ENCODE measurements at places on chromosomes 11 and 22.

- DNase-seq: no peak
These were observed 69.3 kb downstream of the PKNOX2 start for GRCh38 chr11:125233736-125234275.

DNA sequence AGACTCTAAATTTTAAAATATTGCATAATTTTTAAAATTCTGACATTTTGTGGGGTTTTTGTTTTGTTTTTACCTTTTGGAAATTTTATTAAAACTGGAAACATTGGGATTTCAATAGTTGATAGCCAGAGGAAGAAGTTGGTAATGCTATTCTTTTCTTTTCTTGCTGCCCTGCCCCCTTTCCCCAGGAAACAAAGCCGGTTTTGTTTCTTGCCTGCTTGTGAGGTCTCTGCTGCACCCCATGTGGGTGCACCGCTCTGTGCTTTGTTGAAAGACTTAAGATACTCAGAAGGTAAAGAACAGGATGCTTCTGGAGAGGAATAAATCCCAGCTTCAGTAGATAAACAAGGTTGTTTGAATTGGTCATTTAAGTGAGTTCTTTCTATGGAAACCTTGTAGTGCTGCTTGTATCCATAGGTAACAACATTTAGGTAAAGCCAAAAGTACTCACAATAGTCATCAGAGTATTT lies 87.5 kb downstream of the YAP1 start:
- no peak for DNase-seq

GRCh38 chr11:115276799-115277198 lies 227.4 kb downstream of the CADM1 start:
- no peak for DNase-seq

DNA sequence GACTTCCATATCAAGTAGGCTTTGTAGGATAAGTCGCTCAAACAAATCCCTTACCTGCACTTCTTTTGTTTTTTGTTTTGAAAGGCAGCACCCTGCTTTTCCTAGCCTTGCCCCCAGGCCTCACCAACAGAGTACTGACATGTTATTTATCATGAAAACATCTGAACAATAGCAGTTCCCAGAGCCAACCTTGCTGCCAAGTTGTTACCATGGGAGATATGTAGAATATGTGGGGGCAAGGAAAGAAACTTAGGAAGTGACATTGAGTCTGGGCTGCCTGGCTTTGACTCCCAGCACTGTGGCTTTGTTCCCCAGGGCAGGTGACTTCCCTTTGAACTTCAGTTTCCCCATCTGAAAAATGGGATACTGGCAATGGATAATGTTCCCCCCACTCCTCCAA lies 53.4 kb upstream of the CRYBB3 start:
- DNase-seq: no peak

GRCh38 chr11:48384670-48385069 lies 18.4 kb upstream of the OR4C5 start:
- no peak for DNase-seq

DNA sequence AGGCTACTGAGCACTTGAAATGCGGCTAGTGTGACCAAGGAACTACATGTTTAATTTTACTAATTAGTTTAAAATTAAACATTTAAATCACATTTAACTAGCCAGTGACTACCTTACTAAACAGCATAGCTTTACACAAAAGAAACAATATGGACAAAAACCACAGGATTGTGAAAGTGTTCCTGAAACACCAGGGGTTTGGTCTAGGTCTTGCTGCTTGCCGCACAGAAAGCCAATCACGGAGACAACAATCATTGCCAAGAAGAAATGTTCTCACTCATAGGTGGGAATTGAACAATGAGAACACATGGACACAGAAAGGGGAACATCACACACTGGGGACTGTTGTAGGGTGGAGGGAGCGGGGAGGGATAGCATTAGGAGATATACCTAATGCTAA lies 309.5 kb downstream of the C11orf87 start:
- no peak for DNase-seq

GRCh38 chr22:50219800-50220602 lies 19.2 kb downstream of the SELENOO start:
- no peak for DNase-seq

- DNase-seq: peak; percentile 58
These were observed 16.5 kb downstream of the C22orf42 start for GRCh38 chr22:32142600-32142999.

DNA sequence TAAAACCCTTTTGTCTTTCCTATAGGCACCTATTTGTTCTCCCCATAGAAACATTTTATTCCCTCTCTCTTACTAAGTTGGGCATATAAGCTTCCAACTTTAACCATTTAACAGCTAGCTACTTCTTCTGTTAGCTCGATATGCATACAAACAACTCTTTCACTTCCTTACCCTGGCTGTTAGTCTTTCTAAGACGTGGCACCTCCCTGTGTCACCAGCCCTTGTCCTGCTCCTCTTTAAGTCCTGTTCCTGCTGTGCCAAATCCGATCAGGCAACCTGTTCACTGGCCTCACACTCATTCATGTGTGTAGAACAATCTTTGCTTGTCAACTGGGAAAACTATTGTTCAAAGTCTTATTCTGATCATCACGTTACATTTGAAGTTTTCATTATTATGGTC lies 1376.1 kb upstream of the TENM4 start:
- DNase-seq: no peak

GRCh38 chr22:41535244-41535643 lies 9.0 kb downstream of the POLR3H start:
- no peak for DNase-seq

- no peak for DNase-seq
These were observed 556.3 kb upstream of the ANO5 start for GRCh38 chr11:21636561-21636960.

- DNase-seq: no peak
These were observed 543.3 kb upstream of the CHORDC1 start for GRCh38 chr11:90766121-90766520.

DNA sequence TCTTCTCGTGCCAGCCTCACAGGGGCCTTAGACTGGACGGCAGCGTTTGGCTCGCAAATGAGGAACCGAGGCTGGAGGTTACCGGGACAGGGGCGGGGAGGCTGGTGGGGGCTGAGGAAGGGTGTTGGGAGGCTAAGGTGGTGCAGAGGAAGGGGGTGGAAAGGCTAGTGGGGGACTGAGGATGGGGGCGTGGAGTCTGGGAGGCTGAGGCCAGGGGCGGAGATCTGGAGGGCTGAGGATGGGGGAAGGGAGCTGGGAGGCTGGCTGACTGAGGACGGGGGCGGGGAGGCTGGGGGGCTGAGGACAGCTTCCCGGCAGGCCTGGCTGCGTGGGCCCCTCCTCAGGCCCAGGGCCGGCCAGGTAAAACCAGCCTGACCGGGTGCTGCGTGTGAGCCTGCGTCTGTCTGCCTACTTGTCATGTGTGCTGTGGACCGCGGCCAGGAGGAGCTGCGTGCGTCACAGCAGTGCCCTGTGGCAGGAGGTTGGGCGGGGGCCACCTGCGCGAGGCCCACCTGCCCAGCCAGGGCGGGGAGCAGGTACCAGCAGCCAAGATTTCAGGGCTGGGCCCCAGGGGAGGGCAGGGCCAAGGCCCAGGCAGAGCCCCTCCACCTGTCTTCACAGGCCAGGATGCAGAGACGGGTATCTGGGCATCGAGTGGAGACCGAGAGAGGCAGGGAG lies 9.4 kb upstream of the PIM3 start:
- DNase-seq: no peak

GRCh38 chr11:120280600-120281051 lies 40.7 kb downstream of the POU2F3 start:
- no peak for DNase-seq

GRCh38 chr11:119044708-119045107 lies 12.3 kb downstream of the HYOU1 start:
- no peak for DNase-seq

GRCh38 chr11:125476721-125477120 lies 19.3 kb downstream of the FEZ1 start:
- DNase-seq: no peak

DNA sequence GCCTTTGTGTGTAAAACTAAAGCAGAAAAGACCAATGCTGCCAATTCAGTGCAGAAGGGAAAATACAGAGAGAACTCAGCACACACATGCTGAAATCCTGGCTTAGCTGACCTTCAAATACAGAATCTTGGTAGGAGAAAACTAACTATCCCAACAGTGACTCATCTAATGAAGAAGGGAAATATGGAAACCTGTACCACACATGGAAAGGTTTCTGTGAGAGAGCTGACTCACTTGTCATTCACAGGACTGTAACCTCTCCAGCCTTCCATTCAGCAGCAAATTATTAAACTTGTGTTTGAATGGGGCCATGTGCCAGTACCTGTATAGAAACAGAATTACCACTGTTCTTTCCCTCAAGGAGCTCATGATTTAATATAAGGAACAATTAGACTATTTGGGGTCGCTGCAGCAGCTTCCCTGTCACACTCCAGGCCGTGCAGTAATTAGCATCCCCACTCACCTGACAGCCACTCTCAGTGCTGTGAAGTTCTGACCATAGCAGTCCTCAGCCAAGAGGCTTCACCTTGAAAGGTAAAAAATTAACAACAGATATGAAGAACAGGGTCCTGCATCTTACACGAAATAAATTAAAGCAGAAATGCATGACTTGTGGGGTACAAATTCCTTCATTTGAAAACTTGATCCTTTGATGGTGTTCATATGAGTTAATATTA lies 53.9 kb downstream of the MSANTD4 start:
- no peak for DNase-seq
